GM18507 (cell line): ENCODE measurements at places on chromosomes 6 and 20.

- DNase-seq, result no peak
Measured at GRCh38 chr20:17523326-17523725, 7.9 kb downstream of the BFSP1 start.

GRCh38 chr20:48908656-48909319 lies 12.7 kb upstream of the ARFGEF2 start:
- DNase-seq, result no peak

DNA sequence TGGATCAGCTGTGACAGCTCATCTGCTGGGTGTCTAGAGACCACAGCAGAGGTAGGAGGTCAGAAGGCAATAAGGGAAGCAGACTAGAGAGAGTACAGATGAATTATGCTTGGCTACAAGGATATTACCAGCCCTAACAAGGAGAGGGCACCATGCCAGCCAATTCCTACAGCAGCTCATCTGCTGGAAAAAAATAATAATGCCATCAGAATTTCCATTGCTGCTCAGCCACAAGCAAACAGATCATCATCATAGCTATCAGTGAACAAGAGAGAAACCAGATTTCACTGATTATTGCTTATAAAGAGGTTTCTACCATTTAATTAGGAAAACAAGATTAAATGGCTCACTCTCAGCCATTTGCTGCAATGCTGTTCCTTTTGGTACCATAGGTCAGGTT lies 66.5 kb downstream of the PSMG4 start:
- no peak for DNase-seq

DNA sequence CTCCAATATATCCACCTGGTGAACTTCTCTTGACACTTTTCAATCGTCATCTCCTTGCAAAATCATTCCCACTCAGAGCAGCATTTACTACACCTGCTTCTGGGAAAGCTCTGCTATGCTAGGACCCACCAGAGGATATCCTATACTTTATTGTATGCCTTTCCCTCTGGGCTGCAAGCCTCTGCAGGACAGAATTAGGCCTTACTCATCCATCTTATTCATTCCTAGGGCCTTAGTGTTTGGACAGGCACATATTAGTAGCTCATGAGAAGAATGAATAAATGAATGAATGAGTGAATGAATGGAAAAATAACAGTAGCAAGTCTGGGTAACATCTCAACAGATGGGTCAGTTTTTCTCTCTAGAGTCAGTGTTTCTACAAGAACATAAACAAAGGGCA lies 216.1 kb downstream of the MAFB start:
- DNase-seq, result no peak

DNA sequence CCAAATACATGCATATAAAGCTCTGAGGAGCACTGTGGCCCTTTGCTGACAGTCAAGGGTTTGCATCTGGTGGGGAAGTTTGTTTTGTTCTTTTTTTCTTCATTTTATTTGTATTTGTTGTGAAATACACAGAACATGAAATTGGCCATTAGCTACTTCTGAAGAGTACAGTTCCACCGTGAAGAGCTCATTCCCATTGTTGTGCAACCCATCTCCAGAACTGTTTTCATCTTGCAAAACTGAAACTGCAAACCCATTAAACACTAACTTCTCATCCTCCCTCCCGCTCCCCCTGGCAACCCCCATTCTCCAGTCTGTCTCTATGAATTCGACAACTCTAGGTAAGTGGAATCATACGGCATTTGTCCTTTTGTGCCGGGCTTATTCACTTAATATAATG lies 231.3 kb downstream of the TFAP2C start:
- DNase-seq, result no peak

GRCh38 chr20:16222859-16223411 lies 350.3 kb downstream of the KIF16B start:
- no peak for DNase-seq

DNA sequence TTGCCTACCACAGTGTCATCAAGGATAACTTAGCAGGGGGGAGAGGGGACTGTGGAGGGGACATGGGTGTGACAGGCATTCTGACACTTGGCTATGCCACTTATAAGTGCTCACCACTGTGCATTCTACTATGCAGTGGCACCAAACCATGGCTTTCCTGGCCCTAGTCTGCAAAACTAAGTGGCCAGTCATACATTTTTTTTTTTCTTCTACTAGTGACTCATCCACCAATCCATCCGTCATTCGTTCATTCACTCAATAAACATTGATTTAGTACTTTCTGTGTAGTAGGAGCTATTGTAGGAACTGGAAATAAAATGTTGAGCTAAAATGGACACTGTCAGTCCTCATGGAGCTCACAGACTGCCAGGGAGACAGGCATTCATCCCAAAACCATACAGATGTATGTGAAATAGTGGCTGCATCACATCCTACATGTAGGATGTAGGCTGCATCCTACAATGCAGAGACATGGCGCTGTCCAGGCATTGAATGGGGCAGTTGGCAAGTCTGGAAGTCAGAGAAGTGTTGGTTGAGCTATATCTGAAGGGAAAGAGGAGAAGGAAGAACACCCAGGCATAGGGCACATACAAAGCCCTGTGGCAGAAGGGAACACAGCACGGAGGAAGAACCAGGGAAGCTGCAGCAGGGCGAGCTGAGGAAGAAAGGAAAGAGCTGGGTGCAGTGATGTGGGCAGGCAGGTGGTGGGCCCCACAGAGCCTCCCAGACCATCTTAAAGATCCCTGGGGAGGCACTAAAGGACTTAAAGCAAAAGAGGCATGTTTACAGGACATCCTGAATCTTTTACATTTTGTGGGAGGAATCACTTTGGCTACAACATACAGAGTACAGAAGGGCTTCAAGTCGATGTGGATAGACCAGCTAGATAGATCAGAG lies 224.4 kb downstream of the UST start:
- DNase-seq, result no peak

GRCh38 chr6:166467436-166468000 lies 84.8 kb upstream of the MPC1 start:
- no peak for DNase-seq

DNA sequence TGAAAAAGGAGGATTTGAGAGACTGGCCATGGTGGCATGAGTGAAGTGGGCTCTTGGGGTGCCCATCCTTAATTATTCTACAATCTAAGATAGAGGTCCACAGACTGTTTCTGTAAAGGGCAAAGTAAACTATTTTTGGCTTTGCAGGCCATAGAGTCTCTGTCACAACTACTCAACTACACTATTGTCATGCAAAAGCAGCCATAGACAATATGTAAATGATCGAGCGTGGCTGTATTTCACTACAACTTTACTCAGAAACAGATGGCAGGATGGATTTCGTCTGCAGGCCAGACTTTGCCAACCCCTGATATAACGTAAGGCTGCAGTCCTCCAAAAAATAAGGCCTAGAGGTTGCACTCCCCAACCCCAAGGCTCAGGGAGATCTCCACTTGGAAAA lies 58.2 kb upstream of the NAA20 start:
- no peak for DNase-seq

DNA sequence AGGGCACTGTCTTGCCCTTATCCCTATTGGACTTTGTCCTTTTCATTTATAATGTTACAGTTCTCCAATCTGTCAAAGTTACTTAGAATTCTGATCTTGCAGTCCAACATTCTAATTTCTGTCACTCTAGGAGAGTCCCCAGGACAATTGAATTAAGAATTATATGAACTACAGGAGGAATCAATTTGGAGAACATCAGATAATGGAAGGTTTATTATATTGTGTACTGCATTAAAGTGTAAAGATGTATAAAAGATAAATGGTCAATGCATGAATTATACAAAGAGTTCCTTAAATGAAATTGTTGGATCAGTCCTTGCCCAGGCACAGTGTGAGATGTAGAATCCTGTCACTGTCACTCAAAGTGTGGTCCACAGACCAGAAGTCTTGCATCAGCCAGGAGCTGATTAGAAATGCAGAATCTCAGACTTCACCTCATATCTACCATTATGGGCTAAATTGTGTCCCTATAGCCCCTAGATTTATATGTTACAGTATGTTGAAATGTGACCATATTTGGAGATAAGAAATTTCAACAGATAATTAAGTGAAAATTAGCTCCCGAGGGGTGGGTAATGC lies 145.5 kb downstream of the BTBD3 start:
- no peak for DNase-seq

DNA sequence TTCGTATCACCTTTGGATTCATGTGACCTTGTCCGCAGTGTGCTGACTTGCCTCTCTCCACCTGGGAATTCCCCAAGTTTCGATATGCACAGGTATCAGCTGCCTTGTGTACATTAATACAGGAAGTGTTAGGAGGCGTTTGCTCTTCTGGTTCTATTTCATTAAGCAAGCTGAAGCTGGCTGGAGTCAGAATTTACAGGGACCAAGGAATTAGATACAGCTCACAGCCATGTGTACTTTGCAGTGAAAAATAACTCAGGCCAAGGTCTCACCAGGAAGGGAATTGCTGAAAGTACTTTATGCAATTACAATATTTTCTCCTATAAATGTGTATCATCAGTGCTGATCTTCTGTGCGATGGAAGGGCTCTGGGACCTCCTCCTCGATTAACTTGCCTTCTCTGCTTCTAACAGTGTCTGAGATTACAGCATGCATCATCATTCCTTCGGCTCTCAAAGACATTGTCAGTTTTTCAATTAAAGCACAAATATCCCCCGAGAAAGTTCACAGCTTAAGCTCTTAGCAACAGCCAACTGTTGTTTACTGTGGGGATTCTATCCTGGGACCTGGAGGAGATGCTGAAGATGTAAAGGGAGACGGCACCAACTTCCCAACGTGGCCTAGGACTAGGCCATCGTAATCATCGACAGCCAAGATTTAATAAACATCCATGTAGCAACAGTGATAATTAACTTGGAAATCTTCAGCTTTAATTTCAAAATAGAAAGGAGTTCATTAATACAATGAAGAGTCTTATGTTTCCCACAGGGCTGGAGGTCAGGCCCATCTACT lies 13.8 kb upstream of the TIAM2 start:
- DNase-seq, result no peak

DNA sequence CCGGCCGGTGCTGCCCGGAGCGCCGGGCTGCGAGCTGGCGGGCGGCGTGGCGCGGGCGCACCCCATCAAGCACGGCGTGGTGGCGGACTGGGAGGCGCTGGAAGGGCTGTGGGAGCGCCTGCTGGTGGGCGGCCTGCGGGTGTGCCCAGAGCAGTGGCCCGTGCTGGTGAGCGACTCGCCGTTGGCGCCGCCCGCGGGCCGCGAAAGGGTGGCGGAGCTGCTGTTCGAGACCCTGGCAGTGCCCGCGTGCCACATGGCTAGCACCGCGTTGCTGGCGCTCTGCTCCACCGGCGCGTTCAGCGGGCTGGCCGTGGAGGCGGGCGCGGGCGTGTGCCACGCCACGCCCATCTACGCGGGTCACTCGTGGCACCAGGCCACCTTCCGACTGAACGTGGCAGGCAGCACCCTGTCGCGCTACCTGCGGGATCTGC lies 517 bp downstream of the ACTL10 start:
- no peak for DNase-seq

DNA sequence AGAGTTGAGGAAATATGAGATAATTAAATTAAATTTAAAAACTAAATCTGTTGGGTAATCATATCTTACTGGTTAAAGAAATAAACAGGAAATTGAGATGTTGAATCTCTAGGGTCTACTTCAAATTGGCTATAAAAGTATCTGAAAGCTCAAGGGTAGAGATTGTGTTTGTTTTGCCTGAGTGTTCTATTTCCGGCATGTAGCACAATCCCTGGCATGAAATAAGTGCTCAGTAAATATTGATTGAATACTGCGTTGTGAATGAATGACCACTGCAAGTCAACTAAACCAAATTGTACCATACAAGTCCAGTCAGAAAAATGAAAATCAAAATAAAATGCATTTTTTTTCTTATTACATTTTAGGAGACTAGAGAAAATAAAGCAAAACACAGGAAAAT lies 709.8 kb downstream of the EPM2A start:
- no peak for DNase-seq

- no peak for DNase-seq
Measured at GRCh38 chr20:58892141-58892931, 39.8 kb downstream of the GNAS start.

GRCh38 chr6:84743616-84744015 lies 20.8 kb downstream of the TBX18 start:
- DNase-seq, result no peak

- DNase-seq, result no peak
Measured at GRCh38 chr6:108953681-108954080, 105.5 kb downstream of the ARMC2 start.

DNA sequence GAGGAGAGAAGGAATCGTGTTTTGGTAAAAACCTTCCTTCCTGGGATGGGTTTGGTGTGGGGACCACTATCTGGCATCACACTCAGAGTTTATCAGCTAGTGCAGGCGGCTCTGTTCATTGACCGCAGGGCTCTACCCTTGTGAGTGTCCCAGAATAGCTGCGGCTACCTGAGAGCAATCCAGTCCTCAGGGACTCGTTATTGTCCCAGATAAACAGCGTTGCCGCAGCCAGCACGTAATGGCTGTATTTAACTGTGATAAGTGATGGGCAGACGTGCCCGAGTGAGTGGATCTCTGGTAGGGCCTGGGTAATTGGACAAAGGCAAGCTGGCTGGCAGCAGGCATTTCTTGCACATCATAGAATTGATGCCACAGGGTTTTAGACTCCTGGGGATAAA lies 163.3 kb downstream of the SOBP start:
- no peak for DNase-seq

DNA sequence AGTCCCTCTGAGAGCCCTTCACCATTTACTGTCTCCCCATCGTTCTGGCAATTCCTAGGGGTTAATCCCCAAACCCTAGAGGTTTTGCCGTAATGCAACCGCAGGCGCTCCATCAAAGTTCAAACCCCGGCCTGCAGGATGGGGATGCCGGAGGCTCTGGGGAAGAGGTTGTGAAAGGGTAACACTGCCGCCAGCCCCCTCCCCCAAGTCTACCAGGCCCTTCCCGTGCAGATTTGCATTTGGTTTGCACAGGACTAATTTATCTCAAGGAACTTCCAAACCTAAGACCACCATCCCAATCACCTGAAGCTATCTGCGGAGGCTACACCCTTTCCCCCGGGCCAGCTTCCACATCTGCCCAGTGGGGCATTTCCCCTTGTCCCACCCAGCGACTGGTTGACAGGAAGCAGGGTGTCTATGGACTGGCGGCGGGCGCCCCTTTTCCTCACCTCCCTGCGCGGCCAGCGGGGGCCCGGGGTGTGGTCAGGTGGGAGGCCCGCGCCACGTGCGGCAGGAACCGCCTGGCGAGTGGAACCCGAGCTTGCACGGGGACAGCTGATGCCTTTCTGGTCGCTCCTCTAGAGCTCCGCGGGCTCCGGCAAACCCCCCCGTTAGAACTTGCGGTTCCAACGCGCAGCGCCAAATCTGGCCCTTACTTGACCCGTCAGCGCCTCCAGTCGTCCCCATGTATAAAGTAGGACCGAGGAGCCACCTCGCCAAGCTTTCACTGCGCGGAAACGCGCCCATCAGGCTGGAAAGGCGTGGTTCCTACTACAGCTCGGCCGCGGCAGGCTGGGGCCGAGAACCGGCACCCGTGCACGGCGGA lies 9.4 kb upstream of the SLC4A11 start:
- no peak for DNase-seq

GRCh38 chr6:157089851-157090250 lies 233.5 kb downstream of the TMEM242 start:
- DNase-seq, result no peak

GRCh38 chr6:143675382-143675900 lies 2.3 kb upstream of the PHACTR2 start:
- no peak for DNase-seq

GRCh38 chr6:4935975-4936680 lies 67.7 kb downstream of the RPP40 start:
- no peak for DNase-seq

- DNase-seq, result no peak
Measured at GRCh38 chr20:14580418-14581074, 243.1 kb upstream of the FLRT3 start.
